ENCODE measurements at places on chromosomes 5 and 9. TPM values are rescaled to one million over a fixed set of nuclear protein-coding genes. Genes with fewer than 3 reads are reported as not detected.

DNA sequence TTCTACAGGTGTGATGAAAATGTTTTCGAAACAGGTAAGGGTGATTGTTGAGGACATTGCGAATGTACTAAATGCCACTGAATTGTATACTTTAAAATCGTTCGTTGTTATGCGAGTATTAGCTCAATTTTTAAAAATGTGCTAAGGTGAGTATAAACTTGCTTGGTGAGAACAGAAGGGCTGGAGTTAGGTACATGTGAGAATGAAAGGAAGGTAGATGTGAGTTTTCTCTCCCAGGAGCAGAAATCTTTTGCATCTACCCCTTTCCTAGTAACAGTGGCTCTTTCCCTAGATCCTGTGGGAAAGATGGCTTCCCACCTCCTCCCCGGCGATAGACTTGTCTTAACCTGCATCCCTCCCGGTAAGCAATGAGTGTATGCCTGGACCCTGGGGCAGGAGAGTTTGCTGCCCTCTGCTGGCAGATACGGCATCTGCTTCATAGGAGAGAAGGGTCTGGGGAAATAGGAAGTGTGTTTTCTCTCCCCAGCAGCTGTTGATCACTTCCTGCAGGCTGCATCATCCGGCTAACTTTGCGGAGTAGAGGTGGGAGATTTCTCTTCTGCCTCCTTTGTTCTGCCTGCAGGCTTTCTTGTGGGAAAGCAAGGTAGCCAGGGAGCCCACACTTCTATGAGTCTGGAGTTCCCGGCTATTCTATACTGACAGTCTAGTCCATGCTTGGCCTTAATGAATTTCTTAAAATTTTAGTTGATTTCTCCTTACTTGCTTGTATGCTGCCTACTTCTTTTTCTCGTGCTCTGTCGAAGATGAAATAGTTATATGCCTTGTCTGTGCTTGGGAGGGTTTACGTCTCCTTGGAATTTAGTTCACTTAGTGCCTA is 373.3 kb upstream of the SEMA6A start:
- no peak for DNase-seq

DNA sequence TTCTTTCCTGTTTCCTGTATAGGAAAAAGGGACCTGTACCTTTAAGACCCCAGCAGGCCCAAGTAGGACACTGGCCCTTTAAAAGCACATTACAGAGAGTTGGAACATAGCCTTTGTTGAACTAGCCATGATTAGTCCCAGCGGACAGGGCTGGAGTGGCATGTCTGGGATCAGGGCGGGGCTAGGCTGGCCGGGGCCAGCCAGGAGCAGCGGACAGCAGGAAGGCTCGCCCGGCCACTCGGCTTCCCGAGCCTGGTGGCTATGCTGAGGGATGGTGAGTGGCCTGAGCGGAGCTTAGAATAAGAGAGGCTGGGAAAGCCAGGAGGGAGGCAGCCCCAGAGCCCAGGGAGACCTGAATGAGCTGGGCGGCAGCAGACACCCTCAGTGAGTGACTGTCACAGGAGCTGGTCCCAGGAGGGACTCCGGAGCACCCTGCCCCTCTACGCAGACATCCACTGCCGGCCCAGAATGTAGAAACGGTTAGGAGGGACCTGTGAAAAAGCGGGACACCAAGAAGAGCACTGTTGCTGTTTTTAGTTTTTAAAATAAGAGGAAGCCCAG is 92.1 kb downstream of the DAB2IP start:
- DNase-seq: peak; percentile 57

- DNase-seq: no peak
Measured at GRCh38 chr5:56303511-56303910, 70.4 kb upstream of the ANKRD55 start.

- DNase-seq: no peak
Measured at GRCh38 chr5:56349461-56349860, 116.3 kb upstream of the ANKRD55 start.

- no peak for DNase-seq
Measured at GRCh38 chr9:2262386-2263071, 247.4 kb downstream of the SMARCA2 start.

DNA sequence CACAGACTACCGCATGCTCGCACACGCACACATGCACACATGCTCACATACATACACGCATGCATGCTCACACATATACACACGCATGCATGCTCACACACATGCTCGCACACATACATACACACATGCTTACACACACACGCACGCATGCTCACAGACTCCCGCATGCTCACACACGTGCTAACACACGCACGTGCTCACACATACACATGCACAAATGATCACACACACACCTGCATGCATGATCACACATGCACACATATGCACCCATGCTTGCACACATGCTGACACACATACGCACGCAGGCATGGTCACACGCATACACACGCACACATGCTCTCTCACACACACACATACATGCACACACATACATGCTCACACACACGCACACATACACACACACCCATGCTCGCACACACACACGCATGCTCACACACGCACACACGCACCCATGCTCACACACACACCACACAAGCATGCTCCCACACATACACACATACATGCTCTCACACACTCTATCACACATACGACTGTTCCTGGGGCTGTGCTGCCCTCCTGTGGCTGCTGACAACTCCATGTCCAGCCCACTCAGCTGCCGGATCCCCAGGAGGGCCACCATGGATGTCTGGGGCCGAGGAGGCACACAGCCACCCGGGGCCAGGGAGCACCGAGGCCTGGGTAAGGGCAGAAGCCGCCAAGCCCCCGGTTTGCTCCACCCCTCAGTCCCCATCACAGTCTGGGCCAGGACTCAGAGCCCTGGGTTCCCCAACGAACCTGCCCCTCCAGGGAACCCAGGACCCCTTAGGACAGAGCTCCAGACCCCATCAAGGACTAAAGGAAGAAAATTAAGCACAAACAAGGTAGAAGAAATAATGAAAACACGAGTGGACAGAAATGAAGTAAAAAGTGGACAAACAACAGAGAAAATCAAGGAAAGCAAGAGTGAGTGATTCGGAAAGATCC is 31.4 kb upstream of the EGFL7 start:
- no peak for DNase-seq

The CCDC192 gene
- total RNA-seq: not detected

DNA sequence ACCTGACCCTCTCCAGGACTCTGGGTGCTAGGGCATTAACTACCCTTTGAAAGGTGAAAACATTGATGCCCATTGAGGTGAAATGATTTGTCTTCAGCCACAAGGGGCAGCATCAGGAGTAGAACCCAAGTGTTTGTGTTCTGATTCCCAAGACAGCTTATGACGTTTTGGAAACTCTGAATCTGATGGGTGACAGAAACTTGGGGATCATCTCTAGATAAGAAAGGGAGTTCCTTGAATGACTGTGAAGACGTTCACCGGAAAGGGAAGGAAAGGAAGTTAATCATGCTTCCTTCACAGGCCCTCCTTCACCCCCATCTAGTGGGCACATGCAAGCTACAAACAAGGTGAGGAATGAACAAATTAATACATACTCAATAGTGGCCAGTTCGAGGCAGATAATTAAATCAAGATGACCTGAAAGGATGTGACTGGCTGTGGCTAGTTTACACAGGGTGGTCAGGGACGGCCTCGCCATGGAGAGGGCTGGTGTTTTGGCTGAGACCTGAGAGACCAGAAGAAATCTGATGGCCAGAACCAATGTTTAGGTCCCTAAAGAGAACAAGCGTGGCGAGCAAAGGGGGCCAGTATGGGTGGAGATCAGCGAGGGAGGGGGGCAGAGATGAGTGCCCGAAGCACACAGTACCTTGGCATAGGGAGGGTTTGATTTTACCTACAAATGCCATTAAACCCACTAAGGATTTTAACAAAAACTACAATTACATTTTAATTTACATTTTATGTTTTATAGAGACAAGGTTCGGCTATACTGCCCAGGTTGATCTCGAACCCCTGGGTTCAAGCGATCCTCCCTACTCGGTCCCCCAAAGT is 937 bp upstream of the SLC26A2 start:
- no peak for DNase-seq

GRCh38 chr5:56763711-56764466 is 51.5 kb upstream of the MAP3K1 start:
- no peak for DNase-seq

DNA sequence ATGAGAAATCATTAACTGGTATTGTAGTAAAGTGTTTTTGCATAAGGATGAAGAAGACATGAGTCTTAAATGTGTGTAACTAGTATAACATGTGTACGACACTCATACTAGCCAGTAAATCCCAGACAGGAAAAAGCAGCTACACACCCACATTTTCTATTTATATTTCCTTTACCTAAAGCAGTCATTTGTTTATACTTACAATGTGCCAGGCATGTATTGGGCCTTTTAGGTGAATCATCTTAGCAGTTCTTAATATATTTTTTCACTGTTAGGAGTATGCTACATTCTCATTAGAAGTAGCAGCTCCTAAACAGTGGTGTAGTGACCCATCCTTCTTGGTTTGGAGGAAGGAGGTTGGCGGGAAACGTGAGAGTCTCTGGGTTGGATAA is 55.8 kb upstream of the TMC1 start:
- DNase-seq: no peak

The FIBCD1 gene
- total RNA-seq: not detected

DNA sequence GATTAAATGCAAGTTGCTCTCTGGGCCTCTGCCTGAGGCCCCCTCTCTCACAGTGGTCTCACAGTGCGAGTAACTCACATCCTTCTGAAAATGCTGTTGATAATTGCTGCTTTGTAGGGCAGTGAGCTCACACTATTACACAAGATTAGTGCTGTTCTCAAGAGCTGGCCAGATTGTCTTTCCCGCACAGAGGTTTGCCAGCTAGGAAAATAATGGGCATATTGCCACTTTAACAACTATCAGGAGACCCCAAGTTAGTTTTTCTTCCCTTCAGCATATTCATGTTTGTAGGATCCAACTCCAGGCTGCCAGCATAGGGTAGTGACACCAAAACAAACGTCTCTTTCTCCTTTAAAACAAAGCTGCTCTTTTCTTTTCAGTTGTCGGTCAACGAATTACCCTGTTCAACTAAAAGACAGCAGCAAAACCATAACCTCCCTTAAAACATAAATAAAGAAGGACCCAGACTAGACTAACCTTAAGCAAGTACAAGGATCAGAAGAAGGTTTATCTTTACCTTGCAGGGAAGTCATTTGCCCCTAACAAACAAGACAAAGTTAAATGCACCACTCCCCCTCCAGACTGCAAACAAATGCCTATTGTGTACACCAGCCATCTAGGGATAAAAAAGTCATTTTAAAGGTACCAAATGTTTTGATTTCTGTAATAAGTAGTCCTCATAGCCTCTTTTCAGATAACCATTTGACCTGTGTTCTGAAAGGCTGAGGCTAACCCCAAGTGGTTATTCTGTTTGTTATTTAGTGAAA is 91.4 kb downstream of the VCAN start:
- no peak for DNase-seq

The LEAP2 gene
- 0.76 TPM for total RNA-seq

DNA sequence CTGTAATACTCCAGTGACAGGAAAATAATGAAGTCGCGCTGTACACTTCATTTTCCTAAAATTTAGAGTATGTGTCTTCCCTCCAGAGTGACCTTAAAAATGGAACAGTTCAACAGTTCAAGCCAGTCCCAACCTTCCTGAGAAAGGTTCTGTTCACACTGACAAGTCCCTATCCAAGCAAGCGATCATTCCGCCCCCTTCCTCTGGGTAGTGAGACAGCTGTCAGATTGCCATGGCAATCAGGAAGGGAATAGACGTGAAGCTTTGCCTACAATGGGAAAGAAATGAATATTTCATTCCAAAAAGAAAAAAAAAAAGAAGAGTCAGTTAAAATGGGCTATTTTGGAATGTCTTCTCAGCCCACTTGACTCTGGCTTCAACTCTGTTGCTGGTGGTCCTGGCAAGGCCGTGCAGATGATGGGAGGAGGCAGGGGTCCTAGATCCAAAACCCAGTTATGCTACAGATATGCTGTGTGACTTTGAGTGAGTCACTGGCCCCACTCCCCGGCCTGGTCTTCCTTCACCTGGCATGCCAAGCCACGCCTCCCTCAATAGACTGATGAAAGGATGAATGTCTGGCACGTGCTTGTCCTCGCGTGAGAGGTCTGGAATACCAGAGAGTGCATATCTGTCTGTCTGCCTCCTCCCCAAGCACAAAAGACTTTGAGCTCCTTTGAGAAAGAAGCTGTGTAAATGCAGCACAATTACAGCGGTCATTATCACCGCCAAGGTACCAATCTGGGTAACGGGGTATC is 165.8 kb upstream of the WWC1 start:
- no peak for DNase-seq

- no peak for DNase-seq
Measured at GRCh38 chr9:94638335-94639060, 820 bp downstream of the FBP1 start.

GRCh38 chr9:326667-327066 is 112.0 kb downstream of the DOCK8 start:
- no peak for DNase-seq

GRCh38 chr5:114719268-114719667 is 357.4 kb downstream of the KCNN2 start:
- no peak for DNase-seq

GRCh38 chr5:103375350-103375749 is 116.8 kb downstream of the MACIR start:
- DNase-seq: no peak

GRCh38 chr5:99089822-99090549 is 161.2 kb upstream of the CHD1 start:
- DNase-seq: no peak

GRCh38 chr9:83382421-83382820 is 155.8 kb downstream of the FRMD3 start:
- no peak for DNase-seq

DNA sequence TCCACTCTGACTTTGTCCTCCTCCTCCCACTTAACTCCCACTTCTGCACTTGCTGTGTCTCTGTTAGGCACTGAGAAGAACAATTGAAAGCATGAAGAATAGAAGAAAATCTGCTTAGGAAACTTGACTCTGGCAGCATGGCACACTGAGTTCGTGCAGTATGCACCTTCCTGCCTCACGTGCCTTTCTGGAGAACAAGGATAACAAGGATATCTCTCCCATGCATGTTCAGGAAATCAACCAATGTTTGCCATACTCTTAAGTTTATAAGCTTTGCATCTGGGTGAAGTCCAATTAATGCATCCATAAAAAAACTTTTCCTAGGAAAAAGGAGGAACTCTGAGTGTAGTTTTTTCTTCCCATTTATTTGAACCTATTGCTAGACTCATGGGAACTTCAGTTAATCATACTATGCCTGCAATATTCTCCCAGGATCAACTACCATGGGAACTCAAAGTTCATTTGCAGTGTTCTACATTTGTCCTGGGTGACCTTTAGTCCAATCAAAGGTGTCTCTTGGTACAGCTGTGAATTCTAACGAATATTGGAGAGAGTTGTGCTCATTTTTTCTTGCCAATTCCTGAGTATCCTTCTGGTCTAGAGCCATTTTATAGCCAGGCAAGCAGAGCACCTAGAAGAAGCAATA is 227.0 kb downstream of the ENC1 start:
- no peak for DNase-seq
